ENCODE measurements at places on chromosomes 12 and 14.

GRCh38 chr14:30874999-30875787 lies 834 bp downstream of the COCH start:
- DNase-seq = no peak

DNA sequence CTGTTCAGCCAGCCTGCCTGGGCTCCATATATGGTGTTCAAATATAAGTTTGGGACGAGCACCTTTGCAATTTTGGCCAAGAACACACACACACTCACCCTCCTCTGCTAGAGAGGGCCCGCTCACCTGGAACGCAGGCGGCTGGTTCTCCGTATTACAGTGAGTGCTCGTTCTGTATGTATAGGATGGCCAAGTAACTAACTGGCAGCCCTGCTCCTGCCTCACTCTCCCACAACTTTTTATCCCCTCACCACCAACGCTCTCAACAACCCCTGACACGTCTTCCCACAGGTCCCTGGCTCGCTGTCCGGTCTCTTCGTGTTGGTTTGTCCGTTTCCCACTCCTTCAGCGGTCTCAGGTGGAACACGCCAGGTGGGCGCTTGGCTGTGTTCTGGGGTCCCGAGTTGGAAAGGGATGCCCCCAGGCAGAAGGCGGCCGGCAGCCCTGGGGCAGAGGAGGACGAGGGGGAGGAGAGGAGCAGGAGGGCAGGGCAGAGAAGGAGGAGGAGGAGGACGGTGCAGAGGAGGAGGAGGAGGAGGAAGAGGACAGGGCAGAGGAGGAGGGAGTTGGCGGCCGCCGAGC lies 398 bp upstream of the MSRB3 start:
- no peak for DNase-seq

- no peak for DNase-seq
Observed at GRCh38 chr12:25146686-25147085, 48.3 kb downstream of the DNAI7 start.

DNA sequence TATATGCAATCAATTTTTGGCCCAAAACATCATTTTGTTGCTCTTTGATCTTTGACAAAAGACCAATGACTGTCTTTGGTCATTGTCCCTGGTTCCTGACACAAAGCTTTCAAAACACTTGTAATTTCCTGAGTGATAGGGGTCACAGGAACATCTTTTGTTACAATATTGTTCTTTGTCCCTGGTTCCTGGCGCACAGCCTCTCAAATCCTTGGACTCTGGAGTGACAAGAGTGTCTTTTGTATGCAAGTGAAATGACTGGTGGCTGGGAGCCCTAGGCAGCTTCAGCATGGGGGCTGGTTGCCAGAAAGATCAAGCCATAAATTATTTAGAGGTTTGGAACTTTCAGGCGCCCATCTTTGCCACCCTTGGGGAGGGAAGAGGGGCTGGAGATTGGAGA lies 53.9 kb downstream of the DNAH10 start:
- DNase-seq = no peak

DNA sequence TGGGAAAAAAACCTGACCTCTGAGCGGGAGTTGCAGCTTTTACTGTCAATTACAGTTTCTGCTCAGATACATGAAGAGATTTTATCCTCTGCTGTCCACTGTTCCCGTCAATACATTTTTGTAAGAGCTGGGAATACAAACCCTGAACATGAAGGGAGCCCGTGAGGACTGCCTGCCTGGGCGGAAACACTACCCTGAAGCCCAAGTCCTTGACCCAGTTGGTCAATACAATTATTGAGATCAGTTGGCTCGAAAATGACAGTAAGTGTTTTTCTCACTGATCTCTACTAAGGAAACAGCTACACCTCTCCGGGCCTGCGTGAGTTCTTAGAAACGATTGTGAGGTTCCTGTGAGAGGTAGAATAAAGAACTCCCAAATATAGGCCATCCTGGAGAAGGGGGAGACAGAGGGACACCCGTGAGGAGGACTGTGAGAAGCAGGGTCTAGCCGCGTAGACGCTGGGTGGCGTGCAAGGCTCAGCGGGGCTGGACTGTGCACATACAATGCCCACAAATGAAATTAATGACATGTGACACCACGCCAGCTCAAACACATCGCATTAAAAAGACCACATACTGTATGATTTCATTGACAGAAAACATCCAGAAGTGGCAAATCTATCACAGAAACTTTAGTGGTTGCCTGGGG lies 509.5 kb downstream of the TMEM132D start:
- no peak for DNase-seq

- DNase-seq = no peak
Observed at GRCh38 chr12:82954572-82954971, 267.9 kb downstream of the TMTC2 start.
